Activated CD8-positive, alpha-beta T cell treated with anti-CD3 and anti-CD28 coated beads, Interleukin-2, amount 10 ng/mL, durations not matched to agents 7 days and 5 days (primary cell): ENCODE measurements at places on chromosomes 16 and 17. TPM values are rescaled to one million over a fixed set of nuclear protein-coding genes. Genes with fewer than 3 reads are reported as not detected.

GRCh38 chr17:45906237-45906636 lies 11.9 kb downstream of the MAPT start:
- no peak for DNase-seq

- DNase-seq, result no peak
These were observed 17.1 kb upstream of the VWA3A start for GRCh38 chr16:22075043-22075757.

DNA sequence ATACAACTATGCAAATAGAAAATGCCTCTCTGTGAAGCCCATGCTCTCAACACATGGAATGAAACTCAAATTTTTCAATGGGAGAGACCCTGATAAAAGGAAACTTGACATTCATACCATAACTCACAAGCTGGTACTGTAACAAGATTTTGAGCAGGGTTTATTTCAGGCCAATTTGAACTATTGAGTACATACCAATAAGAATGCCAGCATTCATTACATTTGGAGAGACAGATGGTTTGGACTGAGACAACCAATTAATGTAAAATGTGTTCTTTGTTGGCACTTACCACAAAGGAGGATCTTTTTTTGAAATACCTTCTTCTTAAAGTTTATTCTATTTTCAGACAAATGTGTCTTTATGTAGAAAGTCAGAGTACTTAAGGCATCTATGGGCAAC lies 1357.0 kb upstream of the GOT2 start:
- no peak for DNase-seq

GRCh38 chr17:7479213-7480088 lies at the start of gene ZBTB4:
Gene ZBTB4 (minus strand): TSS chr17:7479631. CDS start chr17:7466801, 12,830 bp downstream.
- peak; percentile 68 for DNase-seq

- no peak for DNase-seq
These were observed 4.2 kb upstream of the SBK1 start for GRCh38 chr16:28288114-28288513.

DNA sequence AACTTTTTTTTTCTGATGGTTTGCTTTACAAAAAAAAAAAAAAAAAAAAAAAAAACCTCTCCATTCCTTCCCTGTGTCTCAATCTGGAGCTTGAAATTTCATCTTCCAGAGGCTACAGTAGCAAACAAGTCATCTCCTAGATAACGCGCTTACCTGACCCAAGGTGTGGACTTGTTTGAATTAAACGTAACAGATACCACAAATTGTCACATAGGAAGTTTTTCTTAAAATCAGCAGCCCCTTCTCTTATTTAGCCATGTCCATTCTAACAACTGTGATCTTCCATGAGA lies 2.0 kb downstream of the STAT5B start:
- no peak for DNase-seq

DNA sequence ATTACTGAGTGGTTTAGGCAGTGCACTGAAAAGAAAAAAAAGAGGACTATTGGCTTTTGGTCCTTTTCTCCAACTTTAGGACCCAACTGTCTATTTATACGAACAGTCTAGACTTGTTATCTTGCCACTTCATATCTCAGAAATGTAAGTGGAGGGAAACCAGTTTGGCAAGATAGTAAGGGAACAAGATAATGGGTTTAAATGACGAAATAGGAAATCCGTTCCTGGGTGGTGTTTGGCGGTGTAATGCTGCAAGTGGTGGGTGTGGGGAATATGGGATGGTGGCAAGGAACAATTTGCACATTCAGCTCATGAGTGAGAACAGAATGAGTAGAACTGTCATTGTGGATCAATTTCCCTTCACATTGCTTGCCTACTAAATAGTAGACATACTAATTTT lies 44.7 kb downstream of the GRB7 start:
- DNase-seq, result no peak

DNA sequence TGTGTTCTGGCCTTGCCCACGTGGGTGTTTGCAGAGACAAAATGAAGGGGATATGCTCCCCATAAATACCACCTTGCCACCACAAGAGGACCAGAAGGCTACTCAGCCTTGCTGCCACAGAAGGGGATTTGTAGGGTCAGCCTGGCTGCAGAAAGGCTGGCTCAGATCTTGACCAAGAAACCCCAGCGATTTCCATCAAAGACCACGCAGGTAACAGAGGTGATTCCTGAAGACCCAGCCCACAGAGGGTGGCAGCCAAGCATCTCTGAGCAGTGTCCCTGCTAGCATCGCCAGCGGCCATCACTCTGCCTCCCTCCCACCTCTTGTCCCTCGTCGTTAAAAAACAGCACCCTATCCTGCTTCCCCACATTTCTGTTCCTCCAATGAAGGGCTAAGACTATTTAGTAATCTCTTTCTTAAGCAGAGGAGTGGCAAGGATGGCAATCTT lies 54.9 kb downstream of the BEAN1 start:
- DNase-seq, result no peak

- no peak for DNase-seq
These were observed 2.9 kb downstream of the SLC47A2 start for GRCh38 chr17:19713462-19713861.

GRCh38 chr16:91484-91883 lies 13.5 kb downstream of the MPG start:
- no peak for DNase-seq

DNA sequence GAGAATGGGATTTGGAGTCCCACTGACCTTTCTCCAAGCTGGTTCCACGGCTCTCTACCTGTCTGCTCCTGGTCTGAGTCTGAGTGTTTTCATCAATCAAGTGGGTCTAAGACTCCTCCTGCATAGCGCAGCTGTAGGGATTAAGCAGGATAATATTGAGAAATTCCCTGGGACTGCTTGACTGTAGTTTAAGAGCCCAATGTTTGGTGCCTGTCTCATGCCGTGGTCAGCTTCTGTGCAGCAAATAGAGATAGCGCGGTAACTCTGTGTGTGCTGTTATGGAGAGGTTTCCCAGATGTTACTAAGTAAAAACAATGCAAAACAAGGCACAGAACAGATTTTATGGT lies 21.4 kb downstream of the RPTOR start:
- DNase-seq, result no peak

- DNase-seq, result no peak
These were observed 6.0 kb downstream of the SLC7A6 start for GRCh38 chr16:68270353-68270752.

DNA sequence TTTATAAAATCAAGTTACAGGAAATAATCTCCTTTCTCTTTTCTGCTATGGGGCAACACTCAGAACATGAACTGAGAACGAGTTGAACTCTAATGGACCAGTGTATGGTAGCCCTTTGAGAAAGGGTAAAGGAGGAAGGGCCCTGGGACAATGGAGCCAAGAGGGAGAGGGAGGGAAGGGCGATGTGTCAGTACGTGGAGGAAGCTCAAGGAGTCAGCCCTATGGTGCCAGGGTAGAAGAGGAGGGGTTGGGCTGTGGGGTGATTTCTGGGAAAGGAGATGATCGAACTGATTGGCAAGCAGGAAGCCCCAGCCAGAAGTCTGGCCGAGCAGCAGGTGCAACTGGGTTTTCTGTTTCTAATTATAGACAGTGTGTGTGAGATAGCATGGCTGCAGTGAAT lies 4.3 kb upstream of the WIPI1 start:
- peak; percentile 76 for DNase-seq

GRCh38 chr17:67931227-67931626 lies 65.0 kb downstream of the C17orf58 start:
- DNase-seq, result no peak

- DNase-seq, result no peak
These were observed 154.9 kb downstream of the AXIN2 start for GRCh38 chr17:65406552-65406951.

- no peak for DNase-seq
These were observed 13.9 kb downstream of the TSPOAP1 start for GRCh38 chr17:58314706-58315015.

DNA sequence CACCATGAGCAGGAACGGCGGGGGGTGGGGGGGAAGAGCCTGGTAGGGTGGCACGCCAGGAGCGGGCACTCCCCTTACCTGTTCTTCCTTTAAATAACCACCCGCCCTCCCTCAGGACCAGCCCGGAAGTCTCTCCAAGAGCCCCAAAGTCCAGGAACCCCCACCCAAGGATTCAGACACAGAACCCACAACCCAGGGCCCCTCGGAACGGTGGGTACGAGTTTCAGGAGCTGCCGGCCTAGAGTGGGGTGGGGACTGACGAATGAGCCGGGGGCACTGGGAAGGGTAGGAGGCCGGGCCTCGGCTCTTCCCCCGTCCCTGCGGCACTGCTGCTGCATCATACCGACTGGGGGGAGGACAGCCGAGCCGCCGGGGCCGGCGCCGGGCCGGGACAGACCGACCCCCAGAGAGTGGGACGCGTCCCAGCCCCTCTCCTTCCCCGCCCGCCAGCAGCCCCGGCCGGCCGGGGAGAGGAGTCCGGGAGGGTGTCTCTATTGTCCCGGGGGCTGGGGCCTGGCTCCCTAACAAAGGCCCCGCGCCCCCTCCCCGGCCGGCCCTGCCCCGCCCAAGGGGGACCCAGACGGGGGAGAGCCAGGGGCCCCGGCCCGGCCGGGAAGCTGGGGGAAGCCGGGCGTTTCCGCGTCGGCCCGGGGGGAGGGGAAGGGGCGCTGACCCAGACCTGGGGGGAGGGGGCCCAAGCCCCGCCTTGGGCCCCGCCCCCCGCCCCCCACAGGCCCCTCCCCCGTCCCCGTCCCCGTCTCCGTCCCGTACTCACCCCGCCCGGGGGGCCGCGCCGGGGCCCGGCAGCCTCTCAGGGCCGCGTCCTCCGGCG lies 747 bp downstream of the ATXN7L3 start:
- peak; percentile 68 for DNase-seq

DNA sequence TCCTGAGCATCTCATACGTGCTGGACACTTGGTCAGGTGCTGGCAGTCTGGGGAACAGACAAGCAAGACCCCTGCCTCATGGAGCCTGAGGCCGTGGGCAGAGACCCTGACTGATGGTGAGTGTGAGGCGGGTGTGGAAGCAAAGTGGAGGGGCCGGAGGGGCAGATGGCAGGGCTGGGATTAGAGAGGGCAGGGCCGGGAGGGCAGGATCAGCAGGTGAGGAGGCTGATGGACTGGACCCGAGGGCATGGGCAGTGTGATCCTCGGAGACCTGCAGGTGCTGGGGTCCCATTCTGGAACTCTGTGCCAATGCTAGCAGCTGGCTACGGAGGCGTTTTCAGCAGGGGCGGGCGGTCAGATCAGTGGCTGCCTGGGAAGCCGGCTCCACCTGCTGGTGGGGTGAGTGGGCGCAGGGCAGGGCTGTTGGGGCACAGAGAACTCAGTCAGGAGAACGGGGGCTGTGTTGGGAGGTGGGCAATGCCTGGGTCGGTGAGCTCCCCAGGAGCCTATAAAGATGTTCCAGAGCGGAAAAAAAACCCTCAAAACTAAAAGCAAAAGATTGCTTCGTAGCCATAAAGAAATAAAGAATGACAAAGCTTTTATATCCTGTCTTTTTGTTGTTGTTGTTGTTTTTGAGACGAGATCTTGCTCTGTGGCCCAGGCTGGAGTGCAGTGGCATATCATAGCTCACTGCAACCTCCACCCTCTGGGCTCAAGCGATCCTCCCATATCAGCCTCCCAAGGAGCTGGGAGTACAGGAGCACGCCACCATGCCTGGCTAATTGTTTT lies 8.9 kb upstream of the C16orf74 start:
- DNase-seq, result peak; percentile 57

DNA sequence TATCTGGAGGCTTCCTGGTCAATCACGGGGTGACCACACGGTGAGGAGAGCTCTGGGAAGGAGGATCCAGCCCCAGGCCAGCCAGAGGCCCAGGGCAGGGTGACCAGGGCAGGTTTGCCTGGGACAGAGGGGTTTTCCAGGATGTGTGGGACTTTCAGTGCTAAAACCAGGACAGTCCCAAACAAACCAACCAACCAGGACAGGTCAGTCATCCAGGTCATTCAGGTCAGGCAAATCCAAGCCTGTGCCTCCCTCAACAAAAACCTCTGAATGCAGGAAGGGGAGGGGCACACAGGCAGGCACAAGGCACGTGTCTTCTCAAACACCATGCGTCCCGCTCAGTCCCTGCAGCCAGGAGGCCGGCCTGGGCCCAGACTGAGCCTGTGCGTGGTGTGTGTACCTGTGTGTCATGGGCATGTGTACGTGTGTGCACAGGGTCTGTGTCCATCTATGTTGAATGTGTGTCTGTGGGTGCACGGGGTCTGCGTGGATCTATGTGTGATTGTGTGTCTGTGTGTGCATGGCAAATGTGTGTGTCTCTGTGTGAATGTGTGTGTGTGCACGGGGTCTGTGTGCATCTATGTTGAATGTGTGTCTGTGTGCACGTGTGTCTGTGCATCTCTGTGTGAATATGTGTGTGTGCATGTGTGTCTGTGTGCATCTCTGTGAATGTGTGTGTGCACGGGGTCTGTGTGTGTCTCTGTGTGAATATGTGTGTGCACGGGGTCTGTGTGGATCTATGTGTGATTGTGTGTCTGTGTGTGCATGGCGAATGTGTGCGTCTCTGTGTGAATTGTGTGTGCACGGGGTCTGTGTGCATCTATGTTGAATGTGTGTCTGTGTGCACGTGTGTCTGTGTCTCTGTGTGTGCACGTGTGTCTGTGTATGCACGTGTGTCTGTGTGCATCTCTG lies 78.9 kb downstream of the RTN4RL1 start:
- DNase-seq, result no peak

- DNase-seq, result peak; percentile 37
These were observed 9.0 kb downstream of the CBFA2T3 start for GRCh38 chr16:88967830-88968588.

DNA sequence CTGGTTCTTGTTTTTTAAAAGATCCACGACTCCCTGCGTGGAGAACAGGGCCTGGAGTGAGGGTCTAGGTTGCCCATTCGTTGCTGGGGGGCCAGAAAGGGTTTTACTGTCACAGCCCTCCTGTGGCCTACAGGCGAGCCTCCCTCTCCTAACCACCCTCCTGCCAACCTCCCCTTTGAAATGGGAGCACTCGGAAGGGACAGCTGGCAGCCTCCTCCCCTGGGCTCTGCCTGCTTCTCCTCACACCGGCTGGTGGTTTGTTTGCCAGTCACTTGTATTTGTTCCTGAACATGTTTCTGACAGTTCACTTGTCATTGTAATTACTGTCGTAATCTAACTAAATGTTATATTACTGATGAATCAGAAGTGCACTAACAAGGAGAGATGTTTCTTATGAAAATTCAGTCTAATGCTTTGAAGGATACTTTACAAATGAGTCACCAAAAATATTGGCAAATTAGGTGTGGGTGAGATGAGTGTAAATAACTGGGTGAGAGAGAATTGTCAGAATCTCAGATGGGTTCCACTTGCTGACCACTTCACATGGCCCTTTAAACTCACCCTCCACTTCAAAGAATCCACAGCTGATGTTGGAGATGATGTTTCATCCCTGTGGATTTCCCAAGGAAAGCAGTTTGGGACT lies 2.7 kb upstream of the SPPL2C start:
- DNase-seq, result no peak

GRCh38 chr17:14553847-14554246 lies 253.0 kb downstream of the HS3ST3B1 start:
- DNase-seq, result no peak

Gene DOC2A
- 0.34 TPM for total RNA-seq

Gene TRAF4
- total RNA-seq, result 78.4 TPM

Gene LCAT
- 23.1 TPM for total RNA-seq

Gene CIAO3
- 32.4 TPM for total RNA-seq

Gene KRT14
- not detected for total RNA-seq

Gene TP53TG3
- not detected for total RNA-seq

Gene PRSS36
- total RNA-seq, result 0.95 TPM

Gene CDH15
- not detected for total RNA-seq

Gene TEX19
- not detected for total RNA-seq
